NCI-H510A (cell line): ENCODE measurements at places on chromosomes 6 and 20.

DNA sequence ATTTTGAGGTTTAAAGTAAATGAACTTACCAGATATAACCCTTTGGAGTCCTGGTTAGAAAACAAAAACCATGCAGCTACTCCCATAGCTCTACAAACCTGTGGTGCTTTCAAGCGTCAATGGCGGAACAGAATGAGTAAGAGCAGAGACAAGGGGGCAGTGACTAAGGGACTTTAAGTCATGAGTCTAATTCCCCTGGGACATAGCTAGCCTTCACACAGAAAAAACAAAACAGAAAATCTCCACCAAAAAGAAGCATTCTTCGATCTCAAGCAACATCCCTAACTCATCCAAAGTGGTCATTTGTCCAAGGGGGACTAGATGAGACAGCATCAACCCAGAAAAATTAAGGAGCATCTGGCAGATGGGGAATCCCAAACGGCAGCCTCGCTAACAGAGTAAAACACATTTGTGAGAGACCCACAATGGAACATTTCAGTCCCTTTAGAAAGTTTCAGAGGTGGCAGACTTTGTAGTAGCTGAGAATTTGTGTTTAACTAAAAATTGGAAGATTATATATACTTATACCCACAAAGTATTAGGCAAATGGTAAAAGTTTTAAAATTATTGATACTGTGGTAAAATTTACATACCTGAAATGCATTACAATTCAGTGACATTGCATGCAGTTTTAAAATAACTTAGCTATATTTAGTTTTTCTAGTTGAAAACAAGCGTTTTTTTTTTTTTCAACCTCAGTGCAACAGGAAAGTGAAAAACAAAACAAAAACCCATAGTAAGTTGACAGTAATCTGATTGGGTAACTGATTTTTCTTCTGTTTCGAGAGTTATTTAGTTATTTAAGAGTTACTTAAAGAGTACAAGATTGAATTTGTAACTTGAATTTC is 67.5 kb downstream of the KCNQ5 start:
- DNase-seq, result no peak

GRCh38 chr20:23156170-23156841 is 70.2 kb upstream of the CD93 start:
- no peak for DNase-seq

DNA sequence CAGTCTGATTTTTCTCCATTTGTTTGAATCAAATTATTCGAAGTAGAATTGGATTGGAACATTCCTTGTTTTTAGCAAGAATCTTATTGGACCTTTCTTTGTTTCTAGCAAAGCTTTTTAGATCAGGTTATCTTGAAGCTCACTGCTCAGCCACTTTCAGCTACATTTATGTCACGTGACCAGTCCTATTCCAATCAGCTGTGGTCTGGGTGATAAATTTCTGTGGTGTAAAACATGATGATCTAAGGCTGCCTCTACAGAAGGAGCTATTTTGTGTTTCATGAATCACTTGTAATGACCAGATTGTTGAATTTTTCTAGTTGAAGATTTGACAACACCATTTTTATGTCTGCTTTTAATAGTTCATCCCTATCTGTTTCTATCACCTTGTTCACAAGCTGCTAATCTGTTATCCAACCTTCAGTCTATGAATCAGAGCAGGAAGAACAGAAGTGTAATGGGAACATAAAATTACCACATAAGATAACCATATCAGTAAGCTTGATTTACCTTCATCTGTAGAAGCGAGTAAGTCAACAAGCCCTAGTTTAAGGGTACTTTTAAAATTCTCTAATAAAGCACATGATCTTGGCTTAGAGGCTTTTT is 101.0 kb upstream of the MAP3K7 start:
- DNase-seq, result no peak

DNA sequence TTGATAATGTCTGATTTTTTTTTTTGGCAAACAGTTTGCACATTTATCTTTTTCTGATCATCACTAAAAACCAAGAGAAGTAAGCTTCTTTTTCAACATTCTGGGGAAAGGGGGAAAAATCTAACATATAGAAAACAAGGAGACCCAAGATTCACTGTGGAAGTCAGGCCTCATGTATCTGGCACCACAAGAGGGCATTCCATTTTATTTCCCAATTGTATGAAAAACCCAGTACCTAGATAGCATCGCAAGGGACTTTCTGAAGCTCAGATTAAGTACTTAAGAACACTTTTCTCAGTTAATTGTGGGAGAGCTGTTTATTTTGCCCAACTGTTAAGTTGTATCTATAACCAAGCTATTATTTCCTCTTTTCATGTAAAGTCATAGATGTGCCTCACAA is 152.9 kb downstream of the KLHL32 start:
- DNase-seq, result no peak

DNA sequence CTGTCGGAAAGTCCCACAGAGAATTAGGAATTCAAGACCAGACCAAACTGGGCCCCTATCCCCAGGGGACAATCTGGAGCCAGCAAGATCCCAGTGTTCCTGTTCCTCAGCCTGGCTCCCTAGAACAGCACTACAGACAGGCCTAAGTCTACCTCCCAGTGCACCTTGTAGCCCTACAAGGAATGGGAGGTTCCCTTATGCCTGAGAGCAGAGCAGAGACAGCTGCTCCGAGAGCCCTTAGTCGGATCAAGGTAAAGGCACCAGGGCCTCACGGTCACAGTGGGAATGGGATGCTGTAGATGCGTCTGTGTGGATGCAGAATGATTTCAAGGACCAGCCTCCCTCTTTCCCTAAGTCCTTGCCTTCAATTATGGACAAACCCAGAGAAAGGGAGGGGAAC is 204.5 kb upstream of the STXBP5 start:
- DNase-seq, result no peak

- DNase-seq, result no peak
Observed at GRCh38 chr6:149766156-149766769, 16.7 kb downstream of the PCMT1 start.

DNA sequence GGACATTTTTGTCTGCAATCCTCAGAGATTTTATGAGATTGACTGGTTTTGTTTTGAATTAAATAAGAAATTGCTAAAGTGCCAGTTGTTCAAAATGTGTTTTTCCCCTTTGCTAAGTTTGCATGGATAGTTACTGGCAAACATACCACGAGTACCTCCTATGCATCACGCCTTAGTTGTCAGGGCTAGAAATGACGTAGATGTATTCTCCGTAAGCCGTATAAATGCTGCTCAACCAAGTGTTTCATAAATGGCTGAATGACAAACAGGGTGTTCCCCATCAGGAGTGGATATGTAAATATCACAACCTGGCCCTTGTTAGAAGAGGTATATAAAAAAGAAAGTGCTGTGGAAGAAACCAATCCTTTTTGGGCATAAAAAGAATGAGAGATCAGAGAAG is 341.1 kb upstream of the ZFP64 start:
- no peak for DNase-seq
